ENCODE measurements at places on chromosomes 1 and 21. TPM values are rescaled to one million over a fixed set of nuclear protein-coding genes. Genes with fewer than 3 reads are reported as not detected.
A peak's percentile ranks its signal among the peaks of the same experiment; 100 is the strongest.

Gene OR2L8
- not detected for total RNA-seq

DNA sequence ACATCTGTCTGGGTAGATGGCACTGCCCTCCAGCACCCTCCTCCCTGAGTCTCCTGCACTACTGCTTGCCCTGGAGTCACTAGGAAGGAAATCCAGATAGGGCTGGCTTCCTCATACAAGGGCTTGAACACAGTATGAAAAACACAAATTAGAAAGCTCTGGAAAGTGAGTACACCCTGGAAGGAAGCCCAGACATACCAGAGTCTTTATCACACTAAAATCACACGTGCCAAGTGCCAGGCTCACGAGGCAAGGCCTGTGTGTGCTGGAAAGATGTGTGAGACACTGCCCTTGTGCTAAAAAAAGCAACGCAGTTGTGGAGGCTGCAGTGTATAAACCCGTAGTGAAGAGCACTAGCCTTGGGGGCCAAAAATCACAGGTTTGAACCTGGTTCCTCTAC is 28.3 kb upstream of the S100A7 start:
- no peaks in the 10 kb centered on the region for H3K4me1 ChIP-seq
- H3K4me3 ChIP-seq = no peak overlapping the region
- H3K27ac ChIP-seq = peak overlapping the region; percentile 84
- DNase-seq = peak; percentile 87
- no peaks in the 10 kb centered on the region for H3K36me3 ChIP-seq
- no peaks in the 10 kb centered on the region for H3K27me3 ChIP-seq

Gene POGZ
- total RNA-seq = 44.9 TPM

GRCh38 chr1:204714194-204714860 is 28.8 kb upstream of the LRRN2 start:
- no peaks in the 10 kb centered on the region for H3K27me3 ChIP-seq
- no peaks in the 10 kb centered on the region for H3K36me3 ChIP-seq
- no peak for DNase-seq
- H3K27ac ChIP-seq = no peak overlapping the region
- no peaks in the 10 kb centered on the region for H3K4me1 ChIP-seq

All from sigmoid colon (tissue), 7 donors.